ENCODE measurements at places on chromosomes 11 and 22.

DNA sequence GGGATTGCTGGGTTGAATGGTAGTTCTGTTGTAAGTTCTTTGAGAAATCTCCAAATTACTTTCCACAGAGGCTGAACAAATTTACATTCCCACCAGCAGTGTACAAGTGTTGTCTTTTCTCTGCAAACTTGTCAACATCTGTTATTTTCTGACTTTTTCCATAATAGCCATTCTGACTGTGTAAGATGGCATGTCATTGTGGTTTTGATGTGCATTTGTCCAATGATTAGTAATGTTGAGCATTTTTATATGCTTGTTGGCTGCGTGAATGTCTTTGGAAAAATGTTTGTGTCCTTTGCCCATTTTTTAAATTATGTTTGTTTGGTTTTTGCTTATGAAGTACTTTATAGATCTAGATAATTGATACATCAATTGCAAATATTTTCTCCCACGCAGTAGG is 1025.0 kb downstream of the JRKL start:
- no peak for DNase-seq

DNA sequence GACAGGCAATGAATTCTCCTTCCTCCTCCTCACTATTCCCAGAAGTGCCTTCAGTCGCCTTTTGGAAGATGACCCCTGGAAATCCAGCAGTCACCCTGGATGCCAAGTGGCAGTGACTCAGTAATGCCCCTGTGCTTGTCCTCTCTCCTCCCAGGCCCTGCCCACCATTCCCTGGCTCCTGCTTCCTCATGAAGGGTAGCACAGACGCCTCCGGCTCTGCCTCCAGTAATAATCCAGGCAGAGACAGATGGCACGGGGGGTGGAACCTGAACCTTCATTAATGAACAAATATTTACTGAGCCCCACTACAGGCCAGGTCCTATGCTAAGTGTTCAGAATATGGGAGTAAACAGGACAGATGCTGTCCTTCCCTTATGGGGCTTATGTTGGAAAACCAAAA is 23.2 kb downstream of the SYT13 start:
- DNase-seq: no peak

- DNase-seq: no peak
These were observed 628.2 kb upstream of the CADM1 start for GRCh38 chr11:116132273-116132978.

GRCh38 chr22:35561796-35562526 is 21.3 kb downstream of the RASD2 start:
- no peak for DNase-seq

DNA sequence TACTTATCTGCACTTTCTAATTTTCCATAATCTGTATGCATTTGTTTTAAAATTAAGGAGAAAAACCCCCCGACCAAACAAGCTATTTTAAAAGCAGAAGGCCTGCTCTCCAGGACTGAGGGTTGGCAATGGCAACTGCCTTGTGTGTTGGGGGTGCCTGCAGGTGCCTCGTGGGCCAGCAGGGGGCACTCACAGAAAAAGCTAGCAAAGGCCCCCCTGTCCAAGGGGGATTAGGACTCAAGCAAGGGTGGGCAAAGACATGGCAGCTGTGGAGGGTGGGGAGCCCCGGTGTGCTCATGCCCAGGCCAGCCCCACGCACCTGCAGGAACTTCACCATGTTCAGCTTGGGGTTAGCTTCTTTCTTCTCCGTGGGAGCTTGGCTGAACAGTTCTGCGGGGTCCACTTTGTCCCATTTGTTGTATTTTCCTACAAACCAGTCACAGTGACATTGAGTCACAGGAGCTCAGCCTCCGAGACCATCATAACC is 10.3 kb downstream of the TOP3B start:
- DNase-seq: no peak

DNA sequence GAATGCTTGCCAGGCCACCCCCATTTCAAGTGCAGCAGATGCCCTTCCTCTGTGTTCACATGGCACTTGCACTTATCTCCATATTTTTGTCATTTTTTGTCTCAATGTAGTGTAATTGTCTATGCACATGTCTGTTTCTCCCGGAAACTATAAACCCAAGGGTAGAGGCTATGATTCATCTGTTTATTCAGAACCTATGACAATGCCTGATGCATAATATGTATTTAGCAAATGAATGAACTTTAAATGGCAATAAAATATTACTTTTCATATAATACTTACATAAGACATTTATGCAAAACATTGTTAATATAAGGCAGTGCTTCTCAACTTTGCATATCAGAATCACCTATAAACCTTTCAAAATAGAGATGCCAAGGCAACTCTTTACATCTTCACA is 6.7 kb downstream of the PAK1 start:
- DNase-seq: no peak

- no peak for DNase-seq
These were observed 92.9 kb upstream of the KCNA4 start for GRCh38 chr11:30109774-30110173.

GRCh38 chr11:118872403-118872821 is 11.3 kb upstream of the CXCR5 start:
- no peak for DNase-seq

DNA sequence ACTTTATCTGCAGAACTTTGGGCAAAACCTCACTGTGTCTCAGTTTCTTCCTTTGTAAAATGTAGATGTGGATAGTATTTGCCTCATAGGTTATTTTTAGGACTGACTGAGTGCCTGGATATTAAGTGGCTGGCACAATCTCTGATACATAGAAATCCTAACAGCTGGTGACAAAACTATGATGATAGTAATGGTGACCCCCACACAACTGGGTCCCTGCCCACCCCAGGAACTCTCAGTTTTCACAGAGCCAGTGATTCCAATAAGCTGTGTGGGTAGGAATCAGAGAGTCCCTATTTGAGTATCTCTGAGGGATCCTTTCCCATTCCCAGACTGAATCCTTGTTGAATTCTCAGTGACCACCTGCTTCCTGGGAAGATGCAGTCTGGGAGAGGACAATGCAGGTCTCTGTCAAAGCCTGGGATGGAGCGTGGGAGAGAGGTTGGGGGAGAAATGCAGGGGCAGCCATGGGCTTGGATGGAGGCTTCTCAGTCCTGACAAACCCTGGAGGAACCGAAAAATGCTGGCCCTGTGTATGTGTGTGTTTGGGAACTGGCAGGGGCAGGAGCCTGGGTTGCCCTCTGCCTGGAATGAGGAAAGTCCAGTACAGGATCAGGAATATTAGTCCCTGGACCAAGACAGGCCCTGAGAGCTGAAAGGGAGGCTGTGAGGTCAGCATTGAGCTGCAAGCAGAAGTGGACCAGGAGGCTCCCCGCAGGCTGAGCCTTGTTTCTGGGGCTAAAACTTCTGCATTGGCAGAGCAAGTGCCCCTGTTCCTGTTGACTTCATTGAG is 6.1 kb upstream of the P2RY6 start:
- DNase-seq: no peak

GRCh38 chr11:110028921-110029320 is 64.3 kb upstream of the ZC3H12C start:
- DNase-seq: no peak

GRCh38 chr11:48002561-48002960 is 22.2 kb downstream of the PTPRJ start:
- DNase-seq: no peak

- peak; percentile 85 for DNase-seq
These were observed at the start of gene LMF2 for GRCh38 chr22:50507421-50507990. Gene LMF2 (minus strand): TSS chr22:50507702. CDS start chr22:50507675, 27 bp downstream.
